ENCODE measurements at places on chromosomes 3 and 15.

DNA sequence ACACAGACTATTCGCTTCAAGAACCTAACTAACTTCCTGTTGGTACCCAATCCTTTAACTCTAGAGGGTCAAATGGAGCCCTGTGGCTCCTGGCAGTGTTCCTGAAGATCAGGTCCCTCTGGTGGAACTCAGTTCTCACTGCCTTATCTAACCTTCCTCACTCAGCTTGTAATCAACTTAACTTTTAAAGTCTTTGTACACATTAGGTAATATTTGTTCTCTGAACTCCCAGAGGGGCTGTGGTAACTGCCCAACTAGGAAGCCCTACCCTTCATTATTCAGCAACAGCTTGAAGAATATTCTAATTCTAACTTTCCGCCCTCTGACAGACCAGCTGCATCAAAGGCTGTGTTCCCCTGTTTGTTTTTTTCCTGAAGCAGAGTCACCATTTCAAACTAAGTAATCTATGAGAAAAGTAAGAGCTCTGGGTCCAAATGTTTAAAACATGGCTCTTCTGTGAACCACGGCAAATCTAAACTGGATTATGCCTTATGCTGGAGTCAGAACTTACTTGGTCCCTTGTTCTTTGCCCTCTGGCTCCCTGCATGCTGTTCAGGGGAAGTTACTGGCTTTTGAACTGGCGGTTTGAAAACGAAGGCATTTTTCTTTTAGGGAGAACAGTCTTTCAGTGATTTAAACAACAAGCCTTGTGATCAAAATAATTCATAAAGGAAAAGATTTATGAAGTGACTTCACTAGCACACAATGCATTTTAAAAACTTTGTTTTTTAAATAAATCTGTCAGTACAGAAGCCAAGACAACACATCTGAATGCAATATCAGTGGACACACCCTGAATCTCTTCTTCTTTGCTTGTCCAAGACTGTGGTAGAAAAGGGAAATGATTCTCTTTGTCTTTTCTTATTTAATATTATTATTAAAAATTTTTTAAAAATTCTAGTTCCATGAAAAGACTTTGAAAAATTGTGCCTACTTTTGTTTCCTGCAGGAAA, 365.6 kb downstream of the TIGIT start:
- no peak for DNase-seq

DNA sequence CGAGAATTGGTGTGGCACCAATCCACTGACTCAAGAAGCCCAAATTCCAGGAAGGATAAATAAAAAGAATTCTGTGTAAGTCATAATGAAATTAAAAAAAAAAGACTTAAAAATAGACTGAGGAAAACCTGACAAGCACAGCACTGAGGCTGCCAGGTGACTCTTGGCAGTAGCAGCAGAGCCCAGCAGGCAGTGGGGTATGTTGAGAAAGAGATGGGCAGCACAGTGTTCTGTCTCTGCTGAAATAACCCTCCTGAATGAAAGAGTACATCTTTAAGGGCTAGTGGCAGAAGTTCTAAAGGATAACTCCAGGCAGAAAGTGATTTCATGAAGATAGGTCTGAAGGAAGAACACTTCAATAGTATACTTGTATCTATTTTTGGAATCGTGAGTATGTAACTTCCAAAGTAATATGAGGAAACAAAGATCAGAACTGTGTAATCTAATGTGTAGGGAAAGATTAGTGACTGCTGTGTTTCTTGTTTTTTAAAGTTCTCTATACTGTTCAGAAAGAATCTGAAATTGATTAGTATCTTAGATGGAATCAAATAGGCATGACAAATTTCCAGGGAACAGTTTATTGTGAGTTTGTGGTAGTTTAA, 75.9 kb downstream of the RAB7A start:
- no peak for DNase-seq

DNA sequence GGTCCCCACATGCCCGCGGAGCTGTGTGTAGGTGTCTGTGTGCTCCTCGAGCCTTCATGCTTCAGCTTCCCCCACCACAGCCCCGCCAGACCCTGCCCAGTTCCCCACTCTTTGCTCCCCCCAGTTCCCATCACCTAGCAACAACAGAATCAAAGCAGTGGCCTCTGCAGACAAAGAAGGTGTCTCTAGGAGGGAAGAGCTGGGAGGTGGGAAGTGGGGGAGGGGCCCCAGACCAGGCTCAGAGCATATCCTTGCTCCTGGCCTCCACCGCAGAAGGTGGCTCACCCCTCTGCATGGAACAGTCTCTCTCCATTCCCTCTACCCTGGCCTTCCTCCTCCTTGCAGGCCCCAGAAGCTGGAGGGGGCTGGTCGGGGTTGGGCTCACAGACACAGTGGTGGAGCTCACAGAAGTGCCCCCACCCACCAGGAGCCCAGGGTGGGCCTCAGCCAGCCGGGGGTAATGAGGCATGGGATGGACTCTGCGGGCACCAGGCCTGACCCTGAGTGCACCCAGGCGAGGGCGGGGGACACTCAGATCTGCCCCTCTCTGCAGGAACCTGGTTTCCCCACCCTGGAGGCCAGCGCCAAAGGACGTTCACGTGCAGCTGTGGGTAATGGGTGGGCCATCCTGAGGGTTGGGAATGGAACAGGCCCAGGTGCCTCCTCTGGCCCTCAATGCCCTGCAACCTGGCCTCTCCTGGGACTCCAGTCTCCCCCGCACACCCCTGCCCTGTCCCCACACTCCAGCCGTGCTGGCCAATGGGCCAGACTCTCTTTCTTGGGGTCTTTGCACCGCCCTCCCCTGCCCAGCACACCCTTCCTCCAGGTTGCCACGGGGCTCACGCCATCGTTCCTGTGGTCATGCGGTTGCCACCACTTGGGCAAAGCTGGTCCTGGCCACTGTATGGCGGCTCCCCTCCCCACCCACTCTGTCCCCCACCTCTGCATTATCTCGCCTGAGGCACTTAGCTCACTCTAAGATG, 53.4 kb downstream of the TPRA1 start:
- peak; percentile 70 for DNase-seq

DNA sequence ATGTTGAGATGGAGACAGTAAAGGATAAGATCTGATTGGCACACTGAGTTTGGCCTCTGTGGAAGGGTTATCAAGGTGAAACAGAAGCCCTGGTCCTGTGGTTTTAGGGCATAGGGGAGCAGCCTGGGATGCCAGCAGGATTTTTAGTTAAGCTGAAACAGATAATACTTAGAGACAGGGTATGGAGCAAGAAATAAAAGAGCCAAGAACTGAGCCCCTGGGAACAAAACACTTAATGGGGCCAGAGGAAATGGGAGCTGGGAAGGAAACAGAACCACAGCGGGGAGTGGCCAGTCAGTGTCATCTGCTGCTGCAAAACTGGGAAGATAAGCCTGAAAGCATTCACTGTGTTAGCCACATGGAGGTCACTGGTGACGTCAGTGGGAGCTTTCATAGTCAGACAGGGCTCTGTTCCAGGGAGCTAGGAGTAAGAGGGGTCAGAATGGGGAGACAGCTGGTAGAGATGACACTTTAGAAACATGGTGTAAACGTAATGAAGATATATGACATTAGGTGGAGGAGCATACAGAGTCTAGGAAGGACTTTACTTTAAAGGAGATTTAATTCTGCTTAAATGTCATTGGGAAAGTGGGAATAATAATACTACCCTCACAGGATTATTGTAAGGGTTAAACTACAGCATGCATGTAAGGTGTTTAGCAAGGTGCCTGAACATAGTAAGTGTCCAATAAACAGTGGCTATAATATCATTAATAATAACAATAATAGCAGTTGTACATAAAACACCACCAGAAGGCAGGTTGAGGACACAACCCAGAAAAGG, 172.7 kb upstream of the CTNNB1 start:
- DNase-seq, result no peak

DNA sequence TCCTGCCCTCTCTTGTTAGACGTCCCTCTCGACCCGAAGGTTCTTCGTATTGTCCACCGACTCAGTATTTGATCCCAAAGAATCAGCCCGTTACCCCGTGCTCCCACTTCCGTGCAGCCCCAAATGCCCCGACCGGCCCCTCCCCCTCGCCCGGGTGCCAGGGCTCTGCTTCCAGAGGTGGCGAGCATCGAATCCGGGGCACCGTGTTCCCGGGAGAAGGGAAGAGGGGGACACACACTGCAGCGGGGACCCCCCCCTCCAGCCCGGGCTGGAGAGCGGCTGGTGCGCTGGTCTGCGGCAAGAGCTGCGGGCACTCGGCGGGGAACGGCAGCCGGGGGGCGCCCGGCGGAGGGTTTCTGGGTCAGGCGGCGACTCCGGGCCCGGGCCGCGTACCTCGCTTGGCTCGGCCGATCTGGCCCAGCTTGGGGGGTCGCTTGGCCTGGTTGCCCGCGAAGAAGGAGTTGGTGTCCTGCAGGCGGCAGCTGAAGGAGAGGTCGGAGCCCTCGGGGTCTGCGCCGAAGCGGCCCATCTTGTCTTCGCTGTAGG, 556 bp downstream of the CAMK2N2 start:
- no peak for DNase-seq

DNA sequence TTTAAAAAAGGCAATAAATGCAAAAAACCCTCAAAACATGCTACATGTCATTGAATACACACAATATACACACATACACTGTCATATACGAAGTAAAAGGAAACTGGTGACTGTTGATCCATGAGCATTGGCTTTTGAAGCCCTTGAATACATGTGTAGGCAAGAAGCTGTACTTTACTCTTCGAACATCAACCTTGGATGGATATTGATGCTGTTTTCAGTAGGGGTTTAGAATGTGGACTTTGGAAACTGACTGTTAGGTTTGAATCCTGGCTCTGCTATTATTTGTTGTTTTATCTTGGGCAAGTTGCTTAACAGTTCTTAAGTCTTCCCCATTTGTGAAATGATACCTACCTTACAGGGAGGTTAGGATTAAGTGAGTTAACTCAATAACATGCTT, 30.5 kb downstream of the RNF13 start:
- no peak for DNase-seq

- DNase-seq, result no peak
Observed at GRCh38 chr3:36482880-36483279, 102.6 kb downstream of the STAC start.

DNA sequence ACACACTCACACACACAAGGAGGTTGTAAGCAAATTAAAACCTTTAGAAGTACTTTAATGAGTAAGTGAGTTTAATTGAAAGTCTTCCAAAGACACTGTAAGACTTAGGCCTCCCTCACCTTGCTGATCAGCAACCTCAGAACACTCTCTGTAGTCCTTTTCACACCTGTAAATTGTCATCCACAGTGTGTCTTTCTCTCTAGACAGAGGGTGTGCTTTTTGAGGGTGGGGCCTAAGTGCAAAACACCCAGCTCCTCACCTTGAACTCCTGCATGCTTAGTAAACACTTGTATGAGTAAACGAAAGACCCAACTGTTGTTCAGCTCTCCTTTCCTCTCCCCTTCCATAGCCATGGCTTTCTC, 183.2 kb upstream of the IL12A start:
- DNase-seq, result no peak

DNA sequence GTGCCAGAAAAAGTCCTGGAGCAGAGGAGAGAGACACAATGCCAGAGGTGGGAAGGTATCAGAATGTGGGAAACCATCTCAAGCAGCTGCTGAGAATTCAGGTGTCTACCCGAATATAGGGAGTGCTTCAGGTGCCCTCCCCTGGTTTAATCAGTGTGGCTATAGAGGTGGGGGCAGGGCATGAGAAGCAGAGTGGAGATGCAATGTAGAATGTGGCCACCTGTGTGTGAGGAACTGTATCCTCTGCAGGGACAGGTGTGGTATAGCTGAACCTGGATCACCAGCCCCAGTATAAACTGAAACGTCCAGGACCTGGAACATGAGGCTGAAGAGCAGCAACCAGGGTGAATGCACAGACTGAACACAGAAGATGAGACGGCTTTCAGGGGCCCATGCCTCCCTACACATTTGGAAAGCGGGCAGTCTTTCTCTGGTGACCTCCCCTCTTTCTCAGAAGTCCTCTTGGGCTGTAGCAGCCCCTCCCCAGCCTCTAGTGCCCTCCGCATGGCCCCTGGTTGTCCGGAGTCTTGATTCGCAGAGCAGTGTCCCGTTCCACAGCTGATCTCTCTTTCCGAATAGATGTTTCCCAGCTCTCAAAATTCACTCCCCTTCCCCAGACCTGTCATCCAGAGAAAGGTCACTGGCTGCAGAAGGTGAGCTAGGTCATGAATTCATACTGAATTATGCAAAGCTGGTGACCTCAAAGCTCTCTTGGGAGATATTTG, 103.1 kb downstream of the ABHD5 start:
- no peak for DNase-seq

DNA sequence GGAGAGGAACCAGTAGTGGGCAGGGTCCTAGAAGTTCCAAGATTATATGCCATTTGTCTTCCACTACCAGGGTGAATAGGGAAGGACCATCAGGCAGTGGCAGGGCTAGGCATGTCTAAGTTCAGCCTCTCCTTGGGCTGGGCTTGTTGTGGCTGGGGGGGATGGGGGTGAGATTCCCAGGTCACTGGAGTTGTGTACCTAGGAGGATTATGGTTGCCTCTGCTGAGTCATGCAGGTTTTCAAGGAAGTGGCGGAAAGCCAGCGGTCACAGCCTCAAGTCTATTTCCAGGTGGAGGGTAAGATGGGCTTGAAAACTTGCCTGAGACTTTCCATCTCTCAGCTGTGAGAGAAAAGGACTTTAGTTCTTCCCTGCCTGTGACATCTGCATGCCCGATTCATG, 1407.1 kb downstream of the SI start:
- DNase-seq, result no peak

DNA sequence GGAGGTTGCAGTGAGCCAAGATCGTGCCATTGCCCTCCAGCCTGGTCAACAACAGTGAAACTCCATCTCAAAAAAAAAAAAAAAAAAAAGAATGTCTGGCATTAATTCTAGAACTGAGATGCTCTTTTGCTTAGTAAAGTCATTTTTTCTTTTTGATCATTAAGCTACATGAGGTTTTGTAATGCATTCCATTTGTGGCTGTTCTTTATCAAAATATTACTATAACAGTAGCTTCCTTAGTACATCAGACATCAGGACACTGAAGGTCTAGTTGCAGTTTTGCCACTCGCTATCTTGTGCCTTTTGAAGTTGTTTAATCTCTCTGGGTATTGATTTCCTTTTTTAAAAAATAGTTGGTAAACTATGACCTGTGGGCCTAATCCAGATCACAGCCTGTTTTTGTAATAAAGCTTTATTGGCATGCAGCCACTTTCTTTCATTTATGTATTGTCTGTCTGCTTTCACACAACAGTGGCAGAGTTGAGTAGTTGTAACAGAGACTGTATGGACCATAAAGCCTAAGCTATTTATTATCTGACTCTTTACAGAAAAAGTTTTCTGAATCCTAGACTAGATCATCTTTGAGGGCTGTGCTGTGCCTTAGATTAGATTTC, 76.6 kb downstream of the SLC25A26 start:
- no peak for DNase-seq

GRCh38 chr3:144264794-144265193, 293.2 kb downstream of the DIPK2A start:
- DNase-seq, result no peak

DNA sequence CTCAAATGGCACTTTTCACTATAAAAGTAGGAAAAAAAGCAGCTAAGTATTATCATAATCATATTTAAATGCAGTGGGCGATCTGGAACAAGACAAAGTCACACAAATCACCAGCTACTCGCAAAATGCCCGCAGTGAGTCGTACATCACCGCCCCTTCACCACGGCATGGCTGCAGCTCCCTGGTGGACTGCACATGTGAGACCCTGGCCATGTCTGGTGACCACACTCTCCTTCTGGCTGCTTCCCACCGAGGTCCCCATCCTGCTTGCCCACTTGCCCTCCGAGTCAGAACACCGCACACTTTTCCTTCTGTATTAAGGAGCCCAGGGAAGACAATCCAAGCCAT, 38.6 kb downstream of the ACAA1 start:
- no peak for DNase-seq

Measured in NCI-H1092 (cell line).